Naive thymus-derived CD8-positive, alpha-beta T cell (primary cell): ENCODE measurements at places on chromosomes 2 and 18. TPM values are rescaled to one million over a fixed set of nuclear protein-coding genes. Genes with fewer than 3 reads are reported as not detected.

HOXD9 gene
- total RNA-seq: not detected

CBLN2 gene
- not detected for total RNA-seq

QPCT gene
- 0.52 TPM for total RNA-seq

GPR45 gene
- total RNA-seq: not detected

DLX2 gene
- total RNA-seq: not detected

DNA sequence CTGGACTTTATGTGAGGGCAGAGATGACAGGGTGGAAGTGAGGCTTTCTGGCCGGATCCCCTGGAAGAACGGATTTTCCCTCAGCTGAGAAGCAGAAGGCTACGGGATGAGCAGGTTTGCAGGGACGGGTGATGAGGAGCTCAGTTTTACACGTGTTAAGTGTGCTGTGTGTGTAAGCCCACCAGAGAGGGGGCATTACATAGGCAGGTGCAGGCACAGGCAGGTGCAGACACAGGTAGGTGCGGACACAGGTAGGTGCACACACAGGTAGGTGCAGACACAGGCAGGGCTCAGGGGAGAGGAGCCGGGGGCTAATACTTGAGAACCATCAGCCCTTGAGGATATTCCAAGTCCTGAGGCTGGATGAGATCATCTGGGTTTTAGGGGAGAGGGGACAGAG, 107.7 kb downstream of the COPS8 start:
- no peaks in the 10 kb centered on the region for H3K4me1 ChIP-seq
- no peaks in the 10 kb centered on the region for H3K36me3 ChIP-seq
- H3K27ac ChIP-seq: no peak overlapping the region
- DNase-seq: no peak
- H3K4me3 ChIP-seq: no peak overlapping the region
- H3K27me3 ChIP-seq: peaks cover 7% of the 10 kb centered on the region

- peaks cover 9% of the 10 kb centered on the region for H3K27me3 ChIP-seq
- no peak for DNase-seq
- H3K27ac ChIP-seq: no peak overlapping the region
- no peaks in the 10 kb centered on the region for H3K4me1 ChIP-seq
- no peak overlapping the region for H3K4me3 ChIP-seq
These were observed 425.4 kb downstream of the NYAP2 start for GRCh38 chr2:225824748-225825449.

- no peak overlapping the region for H3K27ac ChIP-seq
- H3K27me3 ChIP-seq: peaks cover 23% of the 10 kb centered on the region
- H3K36me3 ChIP-seq: no peaks in the 10 kb centered on the region
These were observed 64.8 kb downstream of the KCNG2 start for GRCh38 chr18:79862562-79862961.

- peaks cover 13% of the 10 kb centered on the region for H3K4me1 ChIP-seq
- no peak overlapping the region for H3K27ac ChIP-seq
- peaks cover 9% of the 10 kb centered on the region for H3K27me3 ChIP-seq
These were observed 84.3 kb downstream of the GATA6 start for GRCh38 chr18:22253676-22254075.

- H3K36me3 ChIP-seq: no peaks in the 10 kb centered on the region
- no peak overlapping the region for H3K27ac ChIP-seq
- H3K4me3 ChIP-seq: no peak overlapping the region
- H3K27me3 ChIP-seq: peaks cover 2% of the 10 kb centered on the region
These were observed 204.0 kb downstream of the ZNF521 start for GRCh38 chr18:25147877-25148488.

GRCh38 chr18:21300035-21300907, 58.2 kb downstream of the GREB1L start:
- no peak for DNase-seq
- H3K27ac ChIP-seq: no peak overlapping the region
- H3K4me1 ChIP-seq: no peaks in the 10 kb centered on the region
- peaks cover 6% of the 10 kb centered on the region for H3K27me3 ChIP-seq

DNA sequence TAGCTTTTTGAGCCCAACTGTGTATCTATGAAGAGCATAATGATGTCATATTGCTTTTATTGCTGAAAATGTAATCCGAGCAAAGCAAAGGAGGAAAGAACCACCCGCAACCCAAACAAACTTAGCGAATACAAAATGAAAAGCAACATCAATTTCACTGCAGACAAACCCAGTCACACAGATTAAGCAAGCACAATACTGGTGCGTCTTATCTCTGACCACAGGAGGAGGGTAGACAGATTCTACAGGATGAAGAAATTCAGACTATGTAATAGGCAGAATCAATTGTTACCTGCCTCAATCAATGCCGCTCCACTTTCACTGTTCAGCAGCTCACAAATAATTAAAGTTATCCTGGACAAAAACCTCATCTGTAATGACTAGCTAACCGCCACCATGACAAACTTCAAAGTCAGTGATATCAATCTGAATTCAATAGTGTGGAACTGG, 115.5 kb upstream of the SP3 start:
- no peak overlapping the region for H3K4me3 ChIP-seq
- peaks cover 8% of the 10 kb centered on the region for H3K36me3 ChIP-seq
- no peak for DNase-seq
- H3K4me1 ChIP-seq: no peaks in the 10 kb centered on the region

DNA sequence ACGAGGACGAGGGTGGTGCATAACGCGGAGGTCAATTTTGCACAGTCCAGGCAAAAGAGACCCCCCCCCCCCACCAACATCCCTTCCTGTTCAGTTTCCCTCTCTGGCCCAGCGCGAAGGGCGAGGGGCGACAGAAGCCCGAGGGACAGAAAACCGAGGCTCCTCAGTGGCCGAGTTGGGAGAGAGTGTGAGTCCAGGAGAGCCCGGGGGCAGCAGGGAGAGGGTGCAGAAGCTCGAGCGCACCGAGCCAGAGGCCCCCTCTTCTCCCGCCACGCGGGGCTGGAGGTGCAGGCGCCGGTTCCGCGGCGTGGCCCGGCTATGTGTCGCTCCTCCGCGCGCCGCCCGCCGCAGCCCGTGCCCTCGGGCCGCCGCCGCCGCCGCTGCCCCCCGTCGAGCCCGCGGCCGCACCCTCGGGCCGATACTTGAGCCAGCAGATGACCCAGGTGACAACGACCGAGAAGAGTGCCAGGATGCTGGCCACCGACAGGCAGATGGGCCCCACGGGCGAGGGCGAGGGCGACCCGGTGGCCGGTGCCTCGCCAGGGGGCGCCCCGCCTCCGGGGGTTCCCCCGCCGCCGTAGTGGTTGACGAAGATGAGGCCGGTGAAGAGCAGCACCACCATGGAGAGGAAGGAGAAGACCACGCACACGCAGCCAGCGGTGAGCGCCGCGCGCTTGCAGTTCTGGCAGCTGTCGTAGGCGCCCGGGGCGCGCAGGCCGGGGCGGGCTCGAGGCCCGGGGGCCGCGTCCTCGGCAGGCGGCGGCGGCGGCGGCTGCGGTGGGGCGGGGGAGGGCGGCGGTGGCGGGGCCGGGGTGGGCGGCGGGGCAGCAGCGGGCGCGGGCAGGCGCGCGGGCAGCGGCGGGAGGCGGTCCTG, 20.2 kb upstream of the PAX3 start:
- peaks cover 68% of the 10 kb centered on the region for H3K27me3 ChIP-seq
- no peak for DNase-seq
- H3K4me3 ChIP-seq: peak overlapping the region; percentile 36
- peaks cover 13% of the 10 kb centered on the region for H3K4me1 ChIP-seq
- peaks cover 14% of the 10 kb centered on the region for H3K36me3 ChIP-seq

DNA sequence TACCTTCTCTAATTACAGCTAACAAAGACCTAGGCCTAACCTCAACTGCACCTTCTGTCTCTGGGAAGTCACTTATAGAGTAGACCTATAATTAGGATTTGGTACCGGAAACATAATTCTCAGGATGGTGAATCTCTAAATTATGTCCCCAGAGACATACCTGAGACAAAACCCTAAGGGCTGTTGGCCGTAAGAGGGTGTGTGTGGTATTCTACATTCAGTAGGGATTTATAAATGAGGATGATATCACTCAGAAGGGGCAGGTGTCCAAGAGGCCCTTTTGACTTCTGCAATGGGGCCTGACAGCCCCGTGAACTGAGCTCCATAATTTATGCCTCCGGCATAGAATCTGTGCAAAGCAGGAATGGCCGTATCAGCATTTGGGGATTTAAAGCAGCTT, 13.5 kb upstream of the DARS1 start:
- no peaks in the 10 kb centered on the region for H3K27me3 ChIP-seq
- no peaks in the 10 kb centered on the region for H3K36me3 ChIP-seq
- H3K4me1 ChIP-seq: peaks cover 55% of the 10 kb centered on the region
- no peak for DNase-seq
- H3K27ac ChIP-seq: no peak overlapping the region

DNA sequence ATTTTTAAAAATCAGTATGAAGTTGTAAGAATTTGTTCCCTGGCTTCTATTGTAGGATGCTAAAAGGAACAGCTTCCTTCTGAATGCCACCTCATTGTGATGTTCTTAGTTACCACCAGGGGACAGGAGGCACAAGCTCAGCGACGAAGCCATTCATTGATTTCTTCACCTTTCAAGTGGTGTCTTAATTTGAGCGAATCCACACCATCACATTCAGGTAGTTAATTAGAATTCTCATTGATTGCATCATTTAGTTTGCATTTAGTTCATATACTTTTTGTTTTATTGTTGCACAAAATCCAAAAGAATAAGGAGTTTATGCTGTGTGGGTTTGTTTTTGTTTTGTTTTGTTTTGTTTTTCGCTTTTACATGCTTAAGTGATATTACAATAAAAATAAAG, 23.1 kb downstream of the CYP27C1 start:
- DNase-seq: no peak
- H3K4me3 ChIP-seq: no peak overlapping the region
- no peaks in the 10 kb centered on the region for H3K27me3 ChIP-seq
- no peak overlapping the region for H3K27ac ChIP-seq
- H3K36me3 ChIP-seq: no peaks in the 10 kb centered on the region

DNA sequence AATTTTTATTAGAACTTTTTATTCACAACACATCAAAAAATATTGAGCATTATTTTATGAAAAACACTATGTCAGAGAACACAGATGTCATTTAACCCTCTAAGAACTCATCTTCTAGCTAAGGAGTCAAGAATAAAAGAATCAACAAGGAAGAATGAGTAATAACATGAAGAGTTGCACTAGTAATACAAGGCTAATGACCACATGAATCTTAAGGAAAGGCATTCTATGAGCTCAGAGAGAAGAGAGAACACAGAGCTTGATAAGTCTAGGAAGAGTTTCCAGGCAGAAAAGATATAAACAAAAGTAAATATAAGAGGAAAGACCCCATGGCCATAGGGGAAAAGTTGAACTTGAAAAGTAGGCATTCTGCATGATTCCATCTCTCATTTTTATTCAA, 166.5 kb downstream of the MAIP1 start:
- no peak for DNase-seq
- peaks cover 22% of the 10 kb centered on the region for H3K27me3 ChIP-seq
- no peaks in the 10 kb centered on the region for H3K4me1 ChIP-seq
- H3K27ac ChIP-seq: no peak overlapping the region
- peaks cover 4% of the 10 kb centered on the region for H3K36me3 ChIP-seq

DNA sequence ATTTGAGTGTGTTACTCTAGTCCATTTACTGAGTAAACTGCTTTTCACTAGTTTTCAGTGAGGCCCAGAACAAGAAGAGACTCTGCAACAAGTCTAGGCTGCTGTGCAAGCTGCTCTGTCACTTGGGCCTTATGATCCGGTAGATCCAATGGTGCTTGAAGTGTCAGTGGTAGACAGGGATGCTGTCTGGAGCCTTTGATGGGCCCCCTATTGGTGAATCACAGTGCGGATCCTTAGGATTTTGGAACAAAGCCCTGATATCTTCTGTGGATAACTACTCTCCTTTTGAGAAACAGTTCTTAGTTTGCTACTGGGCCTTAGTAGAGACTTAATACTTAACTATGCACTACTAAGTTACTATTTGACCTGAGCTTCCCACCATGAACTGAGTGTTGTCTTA, 150.2 kb downstream of the TMEFF2 start:
- H3K4me3 ChIP-seq: no peak overlapping the region
- H3K4me1 ChIP-seq: no peaks in the 10 kb centered on the region
- no peak for DNase-seq
- H3K27ac ChIP-seq: no peak overlapping the region
- no peaks in the 10 kb centered on the region for H3K27me3 ChIP-seq

DNA sequence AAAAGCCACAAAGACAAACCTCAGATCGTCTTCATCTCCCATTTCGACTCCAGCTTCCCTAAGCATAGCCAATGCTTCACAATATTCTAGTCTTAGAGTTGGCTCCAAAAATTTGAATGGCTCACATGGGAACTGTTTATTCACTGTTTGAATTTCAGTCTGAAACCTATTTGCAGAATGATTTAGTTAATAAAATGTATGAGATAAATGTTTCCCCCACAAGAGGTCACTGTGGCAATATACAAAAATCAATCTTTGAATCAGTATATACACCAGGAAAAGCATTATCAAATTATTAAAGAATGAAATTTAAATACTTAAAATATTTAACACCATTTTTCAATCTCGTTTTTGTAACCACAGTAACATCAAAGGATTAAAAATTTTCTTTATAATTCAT, 40.0 kb upstream of the MCM6 start:
- H3K4me1 ChIP-seq: no peaks in the 10 kb centered on the region
- DNase-seq: no peak
- peaks cover 30% of the 10 kb centered on the region for H3K36me3 ChIP-seq

DNA sequence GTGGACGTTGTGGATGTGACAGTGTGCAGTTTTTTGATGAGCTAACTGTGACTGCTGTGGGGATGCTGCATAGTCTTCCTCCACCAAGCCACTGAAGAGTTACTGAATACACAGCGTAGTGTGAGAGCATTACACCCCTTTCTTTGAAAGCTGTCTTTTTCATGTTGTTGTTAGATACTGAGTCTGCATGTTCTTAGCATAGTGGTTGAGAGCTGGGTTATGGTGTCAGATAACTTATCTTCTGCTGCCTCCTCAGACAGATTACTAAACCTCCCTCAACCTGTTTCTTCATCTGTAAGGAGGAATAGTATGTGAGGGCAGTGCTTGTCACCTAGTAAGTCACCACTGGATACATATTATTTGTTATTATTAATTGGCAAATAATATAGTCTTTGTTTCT, 63.2 kb downstream of the CEP192 start:
- H3K27ac ChIP-seq: no peak overlapping the region
- no peak for DNase-seq
- H3K27me3 ChIP-seq: no peaks in the 10 kb centered on the region
- H3K4me3 ChIP-seq: no peak overlapping the region

GRCh38 chr2:197604117-197604860, 71.1 kb downstream of the RFTN2 start:
- no peaks in the 10 kb centered on the region for H3K36me3 ChIP-seq
- no peak overlapping the region for H3K27ac ChIP-seq
- DNase-seq: no peak
- no peaks in the 10 kb centered on the region for H3K27me3 ChIP-seq

DNA sequence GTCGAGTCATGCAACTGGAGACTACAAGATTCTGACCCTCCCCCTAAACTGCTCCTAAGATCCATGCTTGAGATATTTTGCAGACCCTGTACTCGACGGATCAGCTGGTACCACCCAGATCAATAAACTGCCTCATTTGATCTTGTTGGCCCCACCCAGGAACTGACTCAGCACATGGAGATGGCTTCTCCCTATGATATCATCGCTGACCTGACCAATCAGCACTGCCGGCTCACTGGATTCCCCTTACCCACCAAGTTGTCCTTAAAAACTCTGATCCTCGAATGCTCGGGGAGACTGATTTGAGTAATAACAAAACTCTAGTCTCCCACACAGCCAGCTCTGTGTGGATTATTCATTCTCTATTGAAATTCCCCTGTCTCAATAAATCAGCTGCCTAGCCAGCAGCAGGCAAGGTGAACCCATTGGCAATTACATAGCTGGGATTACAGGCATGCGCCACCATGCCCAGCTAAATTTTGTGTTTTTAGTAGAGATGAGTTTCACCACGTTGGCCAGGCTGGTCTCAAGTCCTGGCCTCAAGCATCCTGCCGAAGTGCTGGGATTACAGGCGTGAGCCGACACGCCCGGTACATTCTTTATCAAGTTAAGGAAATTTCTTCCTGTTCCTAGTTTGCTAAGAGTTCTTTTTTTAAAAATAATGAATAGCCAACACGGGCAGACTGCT, 43.6 kb downstream of the VPS54 start:
- no peak for DNase-seq
- H3K27ac ChIP-seq: no peak overlapping the region
- H3K4me3 ChIP-seq: no peak overlapping the region
- no peaks in the 10 kb centered on the region for H3K27me3 ChIP-seq
